B cell (primary cell): ENCODE measurements at places on chromosomes 1 and 21. TPM values are rescaled to one million over a fixed set of nuclear protein-coding genes. Genes with fewer than 3 reads are reported as not detected.

Gene CFHR5
- not detected in 2 replicates for total RNA-seq

Gene TTF2
- total RNA-seq = 28.9 and 29.1 TPM in 2 replicates

Gene SF3B4
- total RNA-seq = 59.7 and 60.1 TPM in 2 replicates

DNA sequence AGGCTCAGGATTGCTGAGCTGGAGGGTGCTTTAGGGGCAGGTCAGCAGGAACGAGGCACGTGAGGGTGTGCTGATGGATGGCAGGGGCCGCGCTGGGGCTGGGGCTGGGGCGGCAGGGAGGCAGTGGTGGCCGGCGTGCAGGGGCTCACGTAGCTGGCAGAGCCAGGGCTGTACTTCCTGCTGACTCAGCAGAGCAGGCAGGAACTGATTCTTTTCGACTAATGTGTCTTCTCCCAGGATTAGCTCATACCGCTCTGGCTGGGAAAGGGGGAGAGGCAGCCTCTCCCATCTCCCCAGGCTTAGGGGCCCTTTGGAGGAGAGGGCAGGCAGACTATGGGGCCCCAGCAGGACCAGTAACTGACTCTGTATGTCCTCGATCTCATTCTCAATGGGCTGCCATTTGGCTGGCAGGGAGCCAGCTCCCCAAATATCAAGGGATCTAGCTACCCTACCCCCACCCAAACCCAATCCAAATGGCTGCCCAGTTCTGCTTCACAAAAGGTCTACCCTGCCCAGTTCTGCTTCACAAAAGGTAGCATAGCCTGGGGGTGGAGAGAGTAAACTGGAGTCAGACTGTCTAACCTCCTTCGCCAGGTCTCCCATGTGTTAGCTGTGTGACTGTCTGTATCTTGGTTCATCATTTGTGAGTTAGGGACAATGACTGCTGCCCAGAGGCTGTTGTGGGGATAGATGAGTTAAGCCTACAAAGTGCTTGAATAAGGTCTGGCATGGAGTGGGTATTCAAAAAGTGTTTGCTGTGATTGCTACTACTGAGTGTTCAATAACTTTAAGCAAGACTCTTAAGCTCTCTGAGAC lies 100.1 kb upstream of the SLC2A1 start:
- DNase-seq = no peak

DNA sequence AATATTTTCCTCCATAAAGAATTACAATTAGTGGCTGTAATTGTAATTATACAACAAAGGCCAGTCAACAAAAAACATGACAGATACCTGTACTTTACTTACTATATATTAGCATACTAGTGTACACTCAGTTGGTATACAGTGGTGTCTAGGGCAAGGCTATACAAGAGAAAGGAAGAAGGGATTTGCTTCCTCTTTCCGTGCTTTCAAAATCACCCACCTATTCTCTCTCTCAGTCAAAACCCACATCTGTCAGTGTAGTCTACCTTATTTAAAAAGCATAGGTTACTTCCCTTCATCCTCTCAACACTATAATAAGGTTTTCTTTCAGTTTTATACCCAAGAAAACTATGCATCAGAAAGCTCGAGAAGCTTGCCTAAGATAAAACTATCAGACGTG lies 355.8 kb upstream of the NR5A2 start:
- no peak for DNase-seq

- no peak for DNase-seq
Observed at GRCh38 chr1:109047339-109047738, 5.4 kb upstream of the WDR47 start.

DNA sequence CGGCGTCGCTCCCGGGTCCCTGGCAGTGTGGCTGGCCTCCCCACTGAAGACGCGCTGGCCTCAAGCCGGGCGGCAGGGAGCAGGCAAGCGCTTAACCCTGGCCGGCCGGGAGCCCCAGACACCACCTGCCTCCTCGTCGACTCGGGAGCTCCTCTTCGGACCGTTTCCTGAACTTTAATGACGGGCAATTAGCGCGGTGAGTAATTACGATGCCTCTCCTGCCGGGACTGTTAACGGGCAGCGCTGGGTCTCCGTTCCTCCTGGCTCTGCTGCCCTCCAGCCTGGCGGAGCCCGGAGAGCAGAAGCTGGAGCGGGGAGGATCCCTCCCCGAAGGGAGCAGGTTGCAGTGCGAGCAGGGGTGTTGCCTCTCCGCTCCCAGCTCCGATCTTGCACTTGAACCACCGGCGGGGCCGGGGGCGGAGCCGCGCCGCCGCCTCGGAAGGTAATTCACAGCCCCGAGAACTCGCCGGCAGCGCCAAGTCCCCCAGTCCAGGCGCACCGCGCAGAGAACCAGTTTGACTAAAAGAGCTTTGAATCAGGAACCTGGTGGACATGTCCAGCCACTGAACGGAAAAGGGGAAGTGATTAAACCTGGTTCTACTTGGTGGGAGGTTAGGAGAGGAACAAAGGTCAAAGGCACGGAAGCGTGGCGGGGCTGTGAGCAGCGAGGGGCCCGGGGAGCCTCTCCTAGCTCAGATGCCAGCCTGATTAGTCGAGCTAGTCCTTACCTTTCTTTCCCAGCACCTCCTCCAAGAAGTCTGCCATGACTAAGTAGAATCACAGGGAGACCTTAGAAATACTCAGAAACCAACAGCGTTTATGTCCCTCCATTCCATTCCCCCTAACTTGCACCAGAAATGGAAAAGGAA lies 18.3 kb upstream of the PLEKHA6 start:
- DNase-seq = peak; percentile 56

GRCh38 chr1:152860129-152860528 lies 333 bp downstream of the LCE7A start:
- DNase-seq = no peak

Gene GRHL3
- total RNA-seq = not detected in 2 replicates

- DNase-seq = no peak
Observed at GRCh38 chr21:37532868-37533780, 166.6 kb downstream of the DYRK1A start.

Gene CFAP74
- not detected in 2 replicates for total RNA-seq

Gene LMOD1
- not detected in 2 replicates for total RNA-seq

DNA sequence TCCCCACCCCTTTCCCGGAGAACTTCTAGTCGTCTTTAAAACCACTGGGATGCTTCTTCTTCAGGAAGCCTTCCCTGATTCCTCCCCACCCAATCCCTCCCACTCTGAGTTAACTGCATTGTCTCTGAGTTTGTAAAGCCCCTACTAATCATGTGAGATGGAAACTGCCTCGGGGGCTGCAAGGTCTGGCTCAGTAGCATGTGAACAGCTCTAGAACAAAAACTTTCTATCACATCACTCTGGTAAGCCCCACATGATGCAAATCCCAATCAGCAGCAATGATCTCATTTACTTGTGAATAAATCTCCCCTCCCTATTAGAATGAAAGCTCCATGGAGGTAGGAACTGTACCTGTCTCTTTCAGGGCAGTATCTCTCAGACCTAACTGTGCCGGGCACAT lies 141.0 kb upstream of the JUN start:
- no peak for DNase-seq

DNA sequence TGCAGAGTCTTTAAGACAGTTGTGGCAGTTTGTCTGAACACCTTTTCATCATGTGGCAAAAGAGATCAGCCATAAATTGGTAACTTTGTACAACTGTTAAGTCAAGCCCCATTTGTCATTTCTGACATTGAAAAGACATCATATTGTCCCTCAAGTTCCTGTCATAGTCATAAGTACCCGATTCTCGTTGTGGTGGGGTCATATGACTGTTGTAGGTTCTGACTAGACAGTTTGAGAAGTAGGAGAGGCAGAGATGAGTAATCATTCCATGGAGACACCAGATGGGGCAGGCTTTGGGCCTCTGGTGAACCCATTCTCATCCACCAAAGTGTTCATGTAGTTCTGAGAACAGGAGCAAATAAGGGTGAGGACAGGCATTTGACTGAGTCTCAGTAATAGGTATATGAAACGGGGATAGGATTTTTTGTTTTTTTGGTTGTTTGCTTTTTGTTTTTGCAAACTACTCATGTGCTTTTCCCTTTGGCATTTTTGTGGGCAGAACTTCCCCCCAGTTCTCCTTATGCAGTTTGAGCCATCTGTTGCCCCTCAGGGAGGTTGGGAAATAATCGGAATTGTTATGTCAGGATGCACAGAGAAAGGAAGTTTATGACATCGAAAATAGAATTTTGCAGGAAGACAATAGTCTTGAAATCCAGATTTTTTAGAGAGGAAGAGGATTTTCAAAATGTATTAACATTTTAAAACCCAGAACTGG lies 86.9 kb upstream of the KCNE2 start:
- DNase-seq = no peak

Gene TEDDM1
- not detected in 2 replicates for total RNA-seq

Gene CCDC24
- 18.0 and 18.4 TPM in 2 replicates for total RNA-seq

DNA sequence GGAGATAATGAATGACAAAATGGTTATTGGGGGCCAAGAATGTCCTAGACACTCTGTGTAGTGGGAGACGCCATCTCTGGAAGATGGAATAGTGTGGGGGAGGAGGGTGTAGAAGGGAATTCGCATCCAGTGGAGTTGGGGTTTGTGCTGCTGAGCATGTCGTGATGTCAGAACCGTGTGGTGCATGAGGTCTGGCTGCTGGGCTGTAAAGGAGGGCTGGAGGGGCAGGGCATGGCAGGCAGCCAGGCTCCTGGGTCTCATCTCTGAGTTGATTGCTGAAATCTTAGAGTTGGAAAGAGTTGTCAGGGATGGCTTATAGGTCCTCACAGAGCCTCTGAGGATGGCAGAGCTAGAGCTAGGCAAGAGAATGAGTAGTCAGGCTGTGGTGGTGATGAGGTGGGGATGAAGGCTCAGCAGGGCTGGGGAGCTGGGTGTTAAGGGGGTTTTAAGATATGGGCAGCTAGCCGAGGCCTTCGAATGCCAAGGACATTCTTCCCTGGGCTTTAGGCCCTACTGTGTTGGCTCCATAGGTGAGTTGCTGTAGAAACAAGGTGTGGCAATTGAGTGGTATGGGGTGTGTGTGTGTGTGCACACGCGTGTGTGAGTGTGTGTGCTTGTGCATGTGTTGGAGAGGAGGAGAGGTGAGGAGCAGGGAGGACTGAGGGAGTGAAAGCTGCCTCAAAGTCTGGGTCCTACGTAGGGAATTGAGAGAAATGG lies 1.9 kb downstream of the PPFIA4 start:
- no peak for DNase-seq

DNA sequence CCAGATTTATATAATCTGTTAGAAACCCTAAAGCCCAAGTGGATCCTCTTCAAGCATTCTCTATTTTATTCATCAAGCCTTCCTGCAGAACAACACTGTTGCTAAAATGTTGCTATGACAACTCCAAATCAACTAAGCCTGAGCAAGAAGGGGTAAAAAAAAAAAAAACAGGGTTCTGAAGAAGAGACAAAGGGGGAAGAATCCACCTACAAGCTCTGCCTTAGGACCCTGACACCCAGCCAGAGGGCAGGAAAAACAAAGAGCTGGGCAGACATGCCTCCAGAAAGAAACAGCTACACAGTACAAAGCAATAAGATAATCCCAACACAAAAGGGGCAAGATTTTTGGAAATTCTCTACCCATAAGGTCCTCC lies 1.3 kb downstream of the USF1 start:
- DNase-seq = no peak

GRCh38 chr1:112532064-112532463 lies 23.3 kb downstream of the WNT2B start:
- DNase-seq = no peak

DNA sequence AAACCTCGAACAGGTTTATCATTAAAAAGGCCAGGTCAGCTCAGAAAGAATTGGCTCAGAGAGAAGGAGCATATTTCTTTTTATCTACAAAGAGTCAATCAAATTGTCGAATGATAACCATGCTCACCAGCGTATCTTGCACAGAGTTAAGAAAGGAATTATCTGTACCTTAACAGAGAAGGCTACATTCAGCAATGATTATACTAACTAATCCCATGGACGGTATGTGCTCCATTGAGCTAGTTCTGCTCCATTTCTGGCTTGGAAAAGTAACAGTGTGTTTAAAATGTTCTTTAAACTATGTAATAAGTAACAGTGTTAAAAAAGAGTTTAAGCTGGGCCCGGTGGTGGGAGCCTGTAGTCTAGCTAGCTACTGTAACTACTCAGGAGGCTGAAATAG lies 4.2 kb downstream of the UBR4 start:
- DNase-seq = no peak

Gene FAM131C
- 0.37 and 0.58 TPM in 2 replicates for total RNA-seq
